Stimulated activated CD4-positive, alpha-beta T cell treated with anti-CD3 and anti-CD28 coated beads, Interleukin-1b, Interleukin-23, amount 100 ng/mL, for 48 hours (primary cell): ENCODE measurements at places on chromosomes 4 and X.
A peak's percentile ranks its signal among the peaks of the same experiment; 100 is the strongest.

DNA sequence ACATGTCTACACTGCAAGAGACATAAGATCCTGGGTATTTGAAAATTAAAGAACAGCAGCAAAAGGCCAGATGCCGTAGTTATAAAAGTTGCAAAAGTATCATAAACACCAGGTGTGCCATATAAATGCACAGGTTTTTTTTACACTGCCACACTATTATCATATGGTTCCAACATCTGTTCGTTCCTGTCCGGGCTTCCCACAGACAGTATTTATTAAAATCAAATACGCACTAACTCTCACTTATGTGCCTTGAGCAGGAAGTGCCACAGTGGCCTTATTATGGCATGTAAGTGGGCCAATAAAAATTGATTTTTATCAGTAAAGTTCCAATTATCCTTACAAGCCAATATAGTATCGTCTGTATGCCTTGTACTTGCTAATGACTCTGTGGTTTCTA, 873.2 kb downstream of the RPA4 start:
- no peak for DNase-seq

- DNase-seq, result no peak
Observed at GRCh38 chr4:52843958-52844357, 18.2 kb upstream of the RASL11B start.

DNA sequence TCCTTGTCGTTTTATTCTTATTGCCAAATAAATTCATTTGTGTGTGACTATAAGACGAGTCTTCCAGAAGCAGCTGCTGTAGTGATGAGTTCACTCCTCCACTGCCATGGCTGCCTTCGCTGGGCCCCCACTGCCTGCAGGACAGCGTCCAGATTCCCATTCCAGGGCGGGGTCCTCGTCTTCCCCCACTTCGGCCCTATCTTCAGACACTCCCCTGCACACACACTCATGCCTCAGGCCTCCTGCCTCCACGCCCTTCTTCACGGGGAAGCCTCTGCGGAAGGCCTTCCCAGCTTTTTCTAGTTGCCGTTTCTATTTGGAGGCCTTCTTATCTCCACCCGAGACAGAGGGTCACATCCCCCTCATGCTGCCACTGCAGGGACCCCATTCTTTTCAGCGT, 80.4 kb downstream of the SHROOM2 start:
- no peak for DNase-seq

GRCh38 chrX:26070882-26071281, 67.3 kb upstream of the MAGEB18 start:
- DNase-seq, result no peak

DNA sequence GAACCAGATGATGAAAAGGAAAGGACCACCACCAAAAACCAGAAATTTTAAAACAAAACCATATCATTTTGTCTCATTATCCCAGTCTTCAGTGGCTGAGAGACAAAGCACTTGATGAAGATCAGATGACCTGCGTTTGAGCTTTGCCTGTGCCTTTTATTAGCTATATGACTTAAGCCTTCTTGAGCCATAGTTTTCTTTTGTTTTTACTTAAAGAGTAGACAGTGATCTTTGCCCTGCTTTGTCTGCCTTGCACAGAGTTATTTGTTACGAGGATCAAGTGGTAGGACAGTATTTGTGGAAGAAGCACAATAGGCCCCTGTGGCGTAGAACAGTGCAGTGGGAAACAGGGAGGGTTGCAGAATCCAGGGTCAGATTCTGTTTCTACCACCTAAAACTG, 89.9 kb downstream of the SLC10A6 start:
- no peak for DNase-seq

GRCh38 chr4:14022456-14022855, 394.9 kb upstream of the BOD1L1 start:
- DNase-seq, result no peak

GRCh38 chr4:108730579-108730978, 32.3 kb downstream of the ETNPPL start:
- DNase-seq, result no peak

DNA sequence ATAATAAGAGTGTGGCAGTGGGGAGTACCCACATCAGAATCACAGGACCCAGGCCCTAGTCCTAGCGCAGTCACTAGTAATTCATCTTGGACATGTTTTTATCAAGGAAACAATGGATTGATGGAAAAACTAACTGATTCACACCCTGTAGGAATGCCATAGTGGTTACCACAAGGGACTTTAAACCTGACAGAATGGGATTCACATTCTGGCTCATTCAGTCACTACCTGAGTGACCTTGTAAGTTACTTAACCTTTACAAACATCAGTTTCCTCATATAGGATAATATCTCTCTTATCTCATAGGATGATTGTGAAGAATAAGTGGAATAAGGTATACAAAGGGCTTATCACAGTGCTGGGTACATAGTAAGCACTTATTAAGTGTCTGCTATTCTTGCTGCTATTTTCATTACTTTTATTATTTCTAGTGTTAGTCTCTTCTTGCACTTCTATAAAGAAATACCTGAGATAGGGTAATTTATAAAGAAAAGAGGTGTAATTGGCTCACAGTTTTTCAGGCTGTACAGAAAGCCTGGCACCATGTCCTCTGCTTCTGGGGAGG, 247.5 kb upstream of the KLF3 start:
- DNase-seq, result no peak

DNA sequence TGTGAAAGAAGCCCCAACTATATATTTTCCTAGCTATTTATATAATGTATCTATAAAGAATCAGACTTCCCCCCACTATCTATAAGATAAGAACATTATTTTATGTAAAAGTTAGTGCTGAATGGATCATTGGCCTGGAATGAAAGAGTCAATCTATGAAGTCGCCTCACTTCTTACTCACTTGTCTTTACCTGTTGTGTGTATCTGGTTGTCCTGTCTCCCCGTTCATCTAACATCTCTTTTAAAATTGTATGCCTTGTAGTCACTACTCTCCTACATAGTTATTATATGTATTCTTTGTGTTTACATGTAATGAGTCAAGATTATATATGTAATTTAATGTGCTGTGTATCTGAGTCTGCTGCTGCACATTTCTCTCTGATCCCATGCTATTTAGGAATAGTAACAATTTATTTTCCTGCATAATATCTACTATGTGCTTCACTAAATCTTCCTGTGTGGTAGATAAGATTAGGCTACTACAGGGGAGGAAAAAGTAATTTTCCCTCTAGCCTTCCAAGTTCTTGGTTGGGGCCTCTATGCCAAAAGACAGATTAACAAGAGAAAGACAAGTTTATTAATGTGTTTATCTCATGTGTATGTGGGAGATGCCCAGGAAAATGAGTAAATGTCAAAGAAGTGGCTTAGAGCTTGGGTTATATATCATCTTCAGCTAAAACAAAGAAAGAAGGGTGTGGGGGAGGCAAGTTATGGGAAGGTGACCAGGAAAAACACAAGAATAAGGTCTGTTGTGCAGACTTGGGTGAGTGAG, 77.6 kb upstream of the FRMPD4 start:
- no peak for DNase-seq

GRCh38 chr4:153594210-153594609, 89.9 kb upstream of the TLR2 start:
- no peak for DNase-seq

- no peak for DNase-seq
Observed at GRCh38 chr4:18113710-18114331, 92.3 kb upstream of the LCORL start.

- DNase-seq, result no peak
Observed at GRCh38 chrX:134737061-134737460, 78.8 kb upstream of the PLAC1 start.

GRCh38 chr4:32775049-32775448, 2054.9 kb downstream of the PCDH7 start:
- no peak for DNase-seq

DNA sequence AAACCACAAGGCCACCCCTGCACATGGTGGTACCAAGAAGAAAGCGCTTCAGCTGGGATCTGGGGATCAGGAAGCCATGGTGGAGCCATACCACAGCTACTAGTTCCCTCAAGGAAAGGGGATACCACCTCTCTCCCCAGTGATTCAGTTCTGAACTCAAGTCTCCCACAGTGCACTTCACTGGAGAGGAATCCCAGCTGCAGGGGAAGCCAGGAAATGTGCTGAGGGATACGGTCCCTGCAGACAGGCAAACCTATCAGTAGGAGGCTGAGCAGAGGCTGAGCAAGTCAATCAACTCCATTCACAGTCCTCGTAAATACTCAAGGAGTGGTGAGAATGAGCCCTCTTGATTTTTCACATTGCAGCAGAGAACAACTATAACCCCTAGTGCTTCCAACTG, 11.0 kb downstream of the TMEM192 start:
- DNase-seq, result no peak

- DNase-seq, result peak; percentile 74
Observed at GRCh38 chrX:129769467-129770154, 10.1 kb upstream of the SASH3 start.

DNA sequence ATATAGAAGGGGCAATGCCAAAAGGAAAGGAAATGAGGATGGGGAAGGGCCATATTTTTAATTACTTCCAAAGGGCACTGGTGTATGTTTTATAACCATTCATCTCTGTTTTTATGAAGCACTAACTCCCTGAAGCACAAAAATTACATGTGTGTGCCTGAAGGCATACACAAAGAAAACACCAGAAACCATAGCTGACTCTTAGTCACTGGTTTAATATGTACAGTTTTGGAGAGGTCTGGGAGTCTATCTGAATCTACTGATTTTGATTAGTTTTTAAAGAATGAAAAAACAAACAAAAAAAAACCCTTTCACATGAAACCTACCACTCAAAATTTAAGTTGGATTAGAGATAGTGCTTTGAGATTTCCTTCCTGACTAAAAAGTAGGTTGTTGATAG, 438.7 kb downstream of the RPA4 start:
- DNase-seq, result no peak

- no peak for DNase-seq
Observed at GRCh38 chr4:827209-828081, 1.5 kb upstream of the CPLX1 start.

GRCh38 chrX:113802837-113803236, 781.0 kb upstream of the HTR2C start:
- DNase-seq, result no peak

- DNase-seq, result no peak
Observed at GRCh38 chrX:46634577-46634976, 61.0 kb downstream of the CHST7 start.

DNA sequence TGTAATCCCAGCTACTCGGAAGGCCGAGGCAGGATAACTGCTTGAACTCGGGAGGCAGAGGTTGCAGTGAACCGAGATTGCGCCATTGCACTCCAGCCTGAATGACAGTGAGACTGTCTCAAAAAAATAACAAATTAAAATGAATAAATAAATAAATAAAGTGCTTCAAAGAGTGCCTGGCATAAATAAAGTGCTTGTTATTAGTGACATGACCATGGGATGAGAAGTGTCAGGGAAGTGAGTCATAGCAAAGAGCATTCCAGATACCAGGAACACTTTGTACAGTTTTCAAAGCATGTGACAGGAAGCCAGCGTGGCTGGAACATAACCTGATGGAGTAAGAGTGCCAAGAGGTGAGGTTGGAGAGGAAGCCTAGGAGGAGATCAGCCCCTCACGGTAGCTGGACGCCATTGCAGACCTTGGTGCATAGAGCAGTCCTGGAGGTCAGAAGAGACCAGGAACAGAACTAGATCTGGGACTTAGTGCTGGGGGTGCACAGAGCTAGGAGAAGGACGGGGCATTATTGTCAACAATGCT, 6.0 kb upstream of the WDR13 start:
- DNase-seq, result no peak

DNA sequence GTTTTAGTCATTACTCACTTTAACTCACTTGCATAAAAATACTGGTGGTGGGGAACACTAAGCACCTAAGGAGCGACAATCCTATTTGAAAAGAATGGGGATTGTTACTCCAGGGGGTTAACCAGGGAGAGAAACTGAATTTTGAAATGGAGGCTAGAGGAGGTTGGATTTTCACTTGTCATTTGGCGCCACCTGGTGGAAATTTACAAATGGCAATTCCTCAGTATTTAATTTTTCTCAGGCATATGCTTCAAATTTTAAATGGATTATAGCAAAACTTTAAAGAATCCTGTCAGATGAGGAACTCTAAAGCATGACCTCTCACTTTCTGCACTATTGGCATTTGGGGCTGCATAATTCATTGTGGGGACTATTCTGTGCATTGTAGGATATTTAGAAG, 2.7 kb upstream of the GEMIN8 start:
- DNase-seq, result peak; percentile 13

- no peak for DNase-seq
Observed at GRCh38 chrX:13888284-13888683, 71.4 kb upstream of the GPM6B start.

DNA sequence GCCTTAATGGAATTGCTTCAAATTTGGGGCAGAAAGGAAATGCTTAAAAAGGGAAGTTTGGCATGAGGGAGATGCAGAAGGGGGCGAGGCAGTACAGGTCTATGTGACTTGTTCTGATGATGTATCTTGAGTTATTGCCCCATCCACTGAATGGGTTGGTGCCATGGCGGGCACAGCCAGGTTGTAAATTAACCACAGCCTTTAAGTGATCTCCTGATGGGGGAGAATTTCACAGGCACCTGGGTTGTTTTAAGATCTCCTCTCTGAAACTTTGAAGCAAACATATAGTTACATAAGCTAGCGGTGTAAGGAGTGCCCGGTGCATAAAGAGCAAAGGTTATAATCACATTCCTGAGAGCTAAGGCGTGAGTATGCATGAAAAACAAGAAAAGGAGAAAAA, 37.0 kb downstream of the NPY5R start:
- no peak for DNase-seq

- DNase-seq, result no peak
Observed at GRCh38 chrX:138411048-138411447, 300.5 kb downstream of the FGF13 start.

GRCh38 chr4:108010167-108010566, 20.5 kb downstream of the HADH start:
- DNase-seq, result no peak

DNA sequence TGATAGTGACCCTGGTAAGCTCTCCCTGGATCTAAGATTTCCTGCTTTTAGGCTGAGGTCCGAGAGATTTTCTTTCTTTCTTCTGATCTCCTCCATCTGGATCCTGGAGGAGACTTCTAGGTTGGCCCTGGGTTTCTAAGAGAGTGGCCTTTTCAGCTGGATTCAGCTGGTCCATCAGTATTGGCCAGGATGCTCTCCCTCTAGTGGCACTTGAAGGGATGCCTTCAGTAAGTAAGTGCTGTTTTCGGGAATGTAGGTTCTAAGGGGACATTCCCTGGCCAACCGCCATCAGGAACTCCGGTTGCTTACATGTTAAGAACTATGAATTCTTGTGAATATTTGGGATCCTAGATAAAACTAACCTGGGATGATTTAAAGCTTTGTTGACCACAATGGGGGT, 56.9 kb downstream of the SERTM2 start:
- DNase-seq, result no peak

DNA sequence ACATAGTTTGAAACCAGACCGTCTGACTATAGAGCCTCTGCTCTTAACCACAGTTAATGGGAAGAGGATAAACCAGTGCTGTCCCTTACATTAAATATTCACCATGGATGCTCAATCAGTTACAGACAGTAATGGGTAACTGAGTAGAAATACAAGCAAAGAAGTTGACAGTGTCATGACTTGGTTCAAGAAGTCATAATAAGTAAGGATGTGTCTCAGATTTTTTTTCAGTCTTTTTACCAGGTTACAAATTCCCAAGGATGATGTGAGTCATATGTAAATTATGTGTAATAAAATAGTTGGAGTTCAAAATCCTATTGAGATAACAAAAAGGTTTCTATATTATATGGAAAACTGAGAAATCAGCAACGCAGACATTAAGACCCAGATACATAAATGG, 31.1 kb downstream of the ZCCHC4 start:
- DNase-seq, result no peak

- DNase-seq, result no peak
Observed at GRCh38 chr4:84924434-84924833, 42.1 kb downstream of the WDFY3 start.

GRCh38 chr4:110540982-110541451, 65.1 kb downstream of the ENPEP start:
- no peak for DNase-seq

- DNase-seq, result no peak
Observed at GRCh38 chr4:184782731-184783373, 42.9 kb downstream of the ACSL1 start.
